Tongue (tissue), 3 donors: ENCODE measurements at places on chromosomes 2 and 18.

- DNase-seq: peak; percentile 84
Observed at GRCh38 chr2:88114889-88115288, 13.0 kb downstream of the FABP1 start.

GRCh38 chr2:9769171-9770005, 73.9 kb upstream of the TAF1B start:
- no peak for DNase-seq

DNA sequence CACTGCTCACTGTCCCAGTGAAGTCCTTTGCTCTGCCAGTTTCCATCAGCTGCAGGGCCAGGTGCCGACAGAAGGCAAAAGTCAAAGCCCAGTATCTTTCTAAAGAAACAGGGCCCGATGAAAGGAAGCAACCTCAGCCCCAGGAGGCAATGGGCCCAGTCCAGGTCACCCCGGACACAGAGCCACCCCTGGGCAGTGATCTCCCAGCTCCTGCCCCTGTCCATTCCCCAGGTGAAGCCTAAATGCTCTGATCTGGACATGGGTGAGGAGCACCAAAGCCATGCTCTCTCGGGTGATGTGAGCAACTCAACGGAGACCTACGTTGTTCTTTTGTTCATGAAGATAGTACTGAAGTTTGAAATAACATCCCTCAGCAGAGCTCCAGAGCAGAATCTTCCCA, 61.6 kb downstream of the HDAC4 start:
- no peak for DNase-seq

DNA sequence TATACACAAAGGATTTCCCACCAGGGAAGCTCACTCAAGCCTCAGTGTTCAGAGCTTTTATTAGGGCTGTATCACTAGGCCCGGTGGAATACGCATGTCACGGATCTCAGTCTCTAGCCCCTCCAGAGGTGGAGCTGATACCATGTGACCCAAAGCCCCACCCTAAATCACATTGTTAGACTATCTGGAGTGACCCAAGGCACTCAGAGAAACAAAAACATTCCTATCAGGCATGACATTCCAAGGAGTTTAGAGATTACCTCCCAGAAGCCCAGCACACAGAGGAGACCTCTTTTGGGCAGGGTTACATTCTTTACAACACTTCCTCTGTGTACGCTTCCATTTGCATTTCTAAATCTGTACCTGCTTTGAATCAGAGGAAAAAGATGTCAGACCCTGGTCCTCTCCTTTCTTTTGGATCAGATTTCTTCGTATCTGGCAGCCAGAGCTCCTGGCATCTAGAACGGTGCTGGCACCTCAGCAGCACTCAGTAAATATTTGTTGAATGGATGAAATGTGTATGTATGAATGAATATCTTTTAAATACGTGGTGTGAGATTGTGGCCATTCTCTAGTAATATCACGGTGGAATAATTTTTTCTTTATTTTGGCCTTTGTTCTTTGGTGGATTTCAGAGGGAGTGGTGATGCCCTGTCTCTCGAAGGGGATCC, 37.7 kb upstream of the SMAD2 start:
- DNase-seq: no peak
